PC-3 (cell line): ENCODE measurements at places on chromosomes 6 and 20. TPM values are rescaled to one million over a fixed set of nuclear protein-coding genes. Genes with fewer than 3 reads are reported as not detected.

- no peak overlapping the region for H3K4me3 ChIP-seq
- no peak overlapping the region for H3K27ac ChIP-seq
- DNase-seq: peak; percentile 82
Measured at GRCh38 chr20:9392892-9393857, 121.2 kb upstream of the LAMP5 start.

The FAM217A gene
- total RNA-seq: not detected in 2 replicates

- H3K36me3 ChIP-seq: no peaks in the 10 kb centered on the region
- no peaks in the 10 kb centered on the region for H3K27me3 ChIP-seq
- H3K27ac ChIP-seq: no peak overlapping the region
- peaks cover 7% of the 10 kb centered on the region; the same call in 1 of the 2 replicates for H3K4me1 ChIP-seq
- no peak for DNase-seq
Measured at GRCh38 chr6:81847866-81848265, 95.4 kb upstream of the TENT5A start.

The PRPH2 gene
- total RNA-seq: not detected in 2 replicates

DNA sequence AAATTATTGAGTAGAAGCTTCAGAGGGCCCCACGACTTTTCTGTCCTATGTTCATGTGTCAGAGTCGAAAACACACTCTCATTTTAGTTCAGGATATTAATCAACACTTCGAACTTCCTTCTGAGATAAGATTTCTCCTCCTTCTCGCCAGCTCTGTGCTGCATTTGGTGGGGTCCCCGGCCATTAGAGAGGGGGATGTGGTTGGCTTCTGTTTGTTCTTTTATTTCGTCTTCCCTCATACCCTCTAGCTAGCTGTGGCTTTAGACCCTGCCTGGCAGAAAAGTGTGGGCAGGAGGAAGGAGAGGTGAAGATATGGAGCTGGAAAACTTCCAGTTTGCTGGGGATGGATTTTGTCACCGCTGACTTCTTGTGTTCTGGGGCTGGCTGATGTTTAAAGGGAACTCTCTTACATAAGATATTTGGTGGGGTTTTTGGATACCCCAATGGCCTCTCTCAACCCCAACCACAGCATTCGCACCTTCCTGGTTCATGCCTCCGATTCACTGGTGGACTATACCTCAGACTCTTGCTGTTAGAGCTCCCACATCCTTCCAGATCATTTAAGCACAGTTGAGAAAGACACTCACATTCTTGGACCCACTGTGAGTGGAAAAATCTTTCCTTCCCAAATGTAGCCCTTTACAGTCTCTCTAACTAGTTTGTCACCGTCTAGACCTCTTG, 30.7 kb upstream of the TMX4 start:
- no peak overlapping the region for H3K4me3 ChIP-seq
- no peak overlapping the region for H3K27ac ChIP-seq

- no peak overlapping the region for H3K27ac ChIP-seq
- no peak for DNase-seq
- peaks cover 33% of the 10 kb centered on the region for H3K4me1 ChIP-seq
- no peaks in the 10 kb centered on the region for H3K36me3 ChIP-seq
- H3K4me3 ChIP-seq: no peak overlapping the region
Measured at GRCh38 chr6:27545271-27546046, 72.6 kb upstream of the ZNF184 start.

The FAM210B gene
- 27.8 and 37.9 TPM in 2 replicates for total RNA-seq

The PDE7B gene
- not detected in 2 replicates for total RNA-seq

GRCh38 chr6:105797286-105797979, 288.7 kb upstream of the PRDM1 start:
- H3K27ac ChIP-seq: no peak overlapping the region
- no peaks in the 10 kb centered on the region for H3K27me3 ChIP-seq
- peak; percentile 4 for DNase-seq
- H3K36me3 ChIP-seq: no peaks in the 10 kb centered on the region

The ULBP3 gene
- total RNA-seq: 20.5 and 23.2 TPM in 2 replicates

GRCh38 chr6:117548797-117549301, 53.5 kb downstream of the GOPC start:
- no peaks in the 10 kb centered on the region; the same call in none of the 2 replicates for H3K36me3 ChIP-seq
- H3K4me1 ChIP-seq: peaks cover 47% of the 10 kb centered on the region
- H3K27me3 ChIP-seq: no peaks in the 10 kb centered on the region

The OR12D3 gene
- not detected in 2 replicates for total RNA-seq

GRCh38 chr6:130313206-130313605, 52.6 kb upstream of the TMEM200A start:
- no peak overlapping the region for H3K27ac ChIP-seq
- no peaks in the 10 kb centered on the region for H3K27me3 ChIP-seq
- no peaks in the 10 kb centered on the region for H3K36me3 ChIP-seq
- DNase-seq: no peak
- H3K4me3 ChIP-seq: no peak overlapping the region

The SLC2A10 gene
- total RNA-seq: 9.6 and 10.8 TPM in 2 replicates

DNA sequence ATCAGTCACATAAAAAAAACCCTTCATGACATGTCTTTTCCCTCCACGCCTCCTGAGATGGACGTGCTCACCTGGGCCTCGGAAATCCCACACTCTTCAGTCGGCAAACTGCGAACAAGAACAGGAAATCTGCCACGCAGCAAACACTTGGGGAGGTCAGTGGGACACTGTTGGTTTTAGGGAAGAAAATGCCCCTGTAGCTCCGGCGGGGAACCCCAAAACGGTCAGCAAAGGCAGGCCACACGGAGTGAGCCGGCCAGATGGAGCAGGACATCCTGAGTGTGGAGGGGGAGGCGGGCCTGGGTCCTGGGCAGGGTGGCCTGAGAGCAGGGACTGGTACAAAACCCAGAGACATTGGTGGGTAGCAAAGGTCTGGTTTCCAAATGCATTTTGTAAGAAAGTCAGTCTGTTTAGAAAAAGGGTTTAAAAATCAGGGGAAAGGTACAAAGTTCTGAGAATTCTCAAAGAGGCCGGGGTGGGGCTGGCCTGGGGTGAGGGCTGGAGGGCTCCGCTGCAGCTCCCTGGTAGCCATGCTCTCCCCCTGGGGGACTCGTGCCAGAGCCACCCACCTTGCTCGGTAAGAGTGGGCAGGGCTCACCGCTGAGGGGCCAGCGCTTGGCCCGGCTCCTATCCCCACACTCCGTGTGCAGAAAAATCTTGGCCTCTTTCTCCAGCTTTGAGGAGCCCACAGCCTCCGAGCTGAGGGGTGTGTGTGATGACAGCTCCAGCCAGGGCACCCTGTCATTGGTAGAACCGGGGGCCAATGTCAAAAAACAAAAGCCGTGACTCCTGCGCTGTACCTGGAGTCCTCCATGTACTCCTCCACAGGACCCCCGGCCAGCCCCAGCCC, 5.2 kb downstream of the SLC2A4RG start:
- H3K36me3 ChIP-seq: peaks cover 22% of the 10 kb centered on the region
- H3K27ac ChIP-seq: no peak overlapping the region
- no peak for DNase-seq
- H3K4me3 ChIP-seq: no peak overlapping the region
- peaks cover 12% of the 10 kb centered on the region for H3K4me1 ChIP-seq

The PTK6 gene
- total RNA-seq: 11.1 and 15.1 TPM in 2 replicates

GRCh38 chr6:57267586-57268293, 45.6 kb upstream of the RAB23 start:
- no peaks in the 10 kb centered on the region for H3K27me3 ChIP-seq
- peak overlapping the region; percentile 70 for H3K27ac ChIP-seq
- no peaks in the 10 kb centered on the region for H3K36me3 ChIP-seq
- H3K4me3 ChIP-seq: no peak overlapping the region
- DNase-seq: peak; percentile 97
